Urinary bladder (tissue), 4 donors: ENCODE measurements at places on chromosomes 7 and 10. TPM values are rescaled to one million over a fixed set of nuclear protein-coding genes. Genes with fewer than 3 reads are reported as not detected.

The APBB1IP gene
- 4.1 TPM for total RNA-seq

The FRAT1 gene
- 1.2 TPM for total RNA-seq

The EBLN1 gene
- total RNA-seq, result not detected

The OAT gene
- total RNA-seq, result 183 TPM

DNA sequence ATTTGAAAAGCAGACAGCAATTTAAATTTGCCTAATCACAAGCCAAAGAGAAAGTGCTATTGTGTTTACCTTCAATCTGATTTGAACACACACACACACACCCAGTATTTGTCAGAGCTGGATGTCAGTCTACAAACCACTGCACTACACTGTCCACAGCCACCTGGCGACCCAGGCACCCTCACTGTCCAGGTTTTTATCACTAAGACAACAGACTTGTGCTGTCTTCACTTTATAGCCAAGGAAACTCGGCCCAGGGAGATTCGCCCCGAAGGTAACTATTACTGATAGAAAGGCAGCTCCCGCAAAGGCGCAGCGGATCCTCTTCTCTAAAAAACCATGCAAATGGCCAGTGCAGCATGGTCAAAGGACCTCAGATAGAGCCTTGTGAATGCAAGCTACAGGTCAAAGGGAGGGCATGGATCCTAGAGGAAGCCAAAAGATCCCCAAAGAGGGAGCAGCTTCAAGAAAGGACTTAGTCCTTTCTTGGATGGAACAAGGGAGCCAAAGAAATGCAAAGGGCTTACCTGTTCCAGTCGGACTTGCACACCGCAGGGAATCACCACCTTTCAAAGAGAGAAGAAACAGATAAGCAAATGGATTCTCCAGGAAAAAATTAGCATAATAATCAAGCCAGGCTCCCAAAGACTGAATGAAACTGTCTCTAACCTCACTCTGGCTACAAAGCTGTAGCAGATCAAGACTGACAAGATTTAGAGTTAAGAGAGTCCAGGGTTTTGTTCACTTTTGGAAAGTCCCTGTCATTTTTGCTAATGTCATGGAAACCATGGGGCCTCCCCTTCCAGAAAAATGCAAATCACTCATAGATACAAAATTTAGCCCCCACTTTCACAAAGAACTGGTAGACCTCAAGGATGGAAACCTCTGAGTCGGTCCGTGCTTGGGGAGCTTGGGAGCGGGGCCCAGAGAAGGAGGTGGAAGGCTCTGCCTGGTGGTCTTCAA is 101.1 kb downstream of the TNS3 start:
- no peak for DNase-seq

GRCh38 chr7:34307540-34307939 is 350.5 kb upstream of the NPSR1 start:
- no peak for DNase-seq

- no peak for DNase-seq
Measured at GRCh38 chr10:75572478-75572877, 141.1 kb downstream of the LRMDA start.

- no peak for DNase-seq
Measured at GRCh38 chr7:28755255-28755654, 202.9 kb downstream of the TRIL start.

- DNase-seq, result no peak
Measured at GRCh38 chr10:110350812-110351211, 46.1 kb upstream of the SMNDC1 start.

- DNase-seq, result no peak
Measured at GRCh38 chr7:22332461-22332870, 24.5 kb downstream of the RAPGEF5 start.

DNA sequence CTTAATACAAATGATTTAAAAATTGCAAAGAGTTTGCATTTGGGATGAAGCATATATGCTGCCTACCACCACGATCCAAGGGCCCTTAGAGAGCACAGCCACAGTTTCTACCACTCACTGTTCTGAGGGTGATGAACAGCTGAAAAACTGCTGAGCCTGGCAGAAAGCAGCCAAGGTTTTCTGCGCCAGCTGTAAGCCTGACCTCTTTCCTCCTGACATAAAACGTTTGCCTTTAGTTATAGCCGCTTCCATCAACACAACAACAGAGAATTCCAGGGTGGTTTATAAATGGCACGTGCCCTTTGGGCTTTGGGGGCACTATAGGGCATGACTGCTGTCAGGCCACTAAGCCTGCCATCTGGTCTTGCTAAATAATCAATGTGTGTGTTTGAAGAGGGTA is 222.8 kb downstream of the RELN start:
- no peak for DNase-seq

- no peak for DNase-seq
Measured at GRCh38 chr10:133094286-133094685, 6.6 kb downstream of the ADGRA1 start.

DNA sequence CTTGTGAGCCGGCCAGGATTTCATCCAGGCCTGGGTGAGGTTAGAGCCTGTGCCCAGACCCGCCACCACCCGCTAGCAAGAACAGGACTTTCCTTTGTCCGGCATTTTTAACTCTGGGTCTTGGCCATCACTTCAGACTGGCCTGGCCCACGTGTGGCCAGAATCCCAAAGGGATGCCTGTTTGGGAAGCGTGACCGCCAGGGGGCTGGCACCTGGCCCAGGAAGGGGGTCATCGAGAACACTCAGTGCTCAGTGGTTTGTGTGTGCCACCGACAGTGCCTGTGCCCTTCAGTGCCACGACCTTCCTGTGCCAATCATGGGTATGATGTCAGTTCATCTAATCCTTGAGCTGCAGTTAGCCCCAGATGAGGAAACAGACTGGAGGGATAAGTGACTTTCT is 85.0 kb downstream of the ZMIZ1 start:
- DNase-seq, result no peak

DNA sequence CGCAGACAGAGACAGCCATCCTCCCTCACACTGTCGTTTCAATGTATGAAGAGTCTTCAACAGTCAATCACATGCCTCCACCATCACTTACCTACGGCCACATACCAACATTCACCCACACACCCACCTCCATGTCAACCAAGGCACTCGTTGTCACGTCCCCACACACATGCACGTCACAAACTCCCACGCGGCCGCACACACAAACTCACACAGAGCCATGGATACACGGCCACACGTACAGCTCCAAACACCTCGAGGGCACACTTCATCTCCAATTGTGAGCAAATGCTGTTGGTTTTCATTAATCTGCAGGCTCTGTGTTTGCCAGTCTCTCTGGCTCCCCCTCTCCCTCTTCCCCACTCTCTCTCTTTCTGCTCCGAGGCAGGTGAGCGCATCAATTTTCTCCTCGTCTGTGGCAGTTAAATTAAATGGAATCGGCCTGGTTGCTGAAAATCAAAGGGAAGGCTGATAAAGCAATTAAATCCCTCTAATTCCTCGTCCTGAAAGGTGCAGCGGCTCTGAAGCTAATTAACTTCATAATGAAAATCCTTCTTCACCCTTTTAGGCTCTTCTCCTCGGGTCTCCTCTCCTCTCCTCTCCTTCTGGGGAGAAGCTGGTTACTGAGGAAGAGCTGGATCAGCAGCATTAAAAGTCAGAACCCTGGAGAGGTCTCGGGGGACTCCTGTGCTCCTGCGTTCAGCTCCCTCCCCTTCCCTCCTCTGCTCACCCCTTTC is 53.8 kb upstream of the SLF2 start:
- no peak for DNase-seq

DNA sequence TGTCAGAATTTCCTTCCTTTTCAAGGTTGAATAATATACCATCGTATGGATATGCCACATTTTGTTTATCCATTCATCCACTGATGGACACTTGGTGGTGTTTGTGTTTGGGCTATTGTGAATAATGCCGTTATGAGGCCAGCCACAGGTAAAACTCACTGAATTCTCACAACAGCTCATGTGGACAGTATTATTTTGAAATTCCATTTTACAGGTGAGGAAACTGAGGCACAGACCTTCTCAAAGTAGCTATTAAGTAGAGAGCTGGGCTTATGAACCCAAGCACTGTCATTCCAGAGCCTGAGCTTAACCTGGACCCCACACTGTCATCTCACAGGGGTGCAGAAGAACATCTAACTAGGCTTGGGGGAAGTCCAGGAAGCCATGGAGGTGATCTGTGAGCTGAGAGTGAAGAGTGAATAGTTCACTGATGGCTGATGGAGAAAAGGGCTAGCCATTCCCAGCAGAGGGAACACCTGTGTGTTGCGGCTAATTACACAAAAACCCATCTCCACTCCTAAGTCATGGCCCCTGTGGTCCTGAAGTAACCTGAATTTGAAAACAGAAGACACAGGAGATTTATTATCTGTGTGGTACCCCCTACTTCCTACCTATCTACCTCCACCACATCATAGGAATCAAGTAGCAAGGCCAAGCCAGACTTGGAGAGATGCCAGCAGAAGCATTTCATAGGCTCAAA is 8.7 kb downstream of the INMT start:
- no peak for DNase-seq

DNA sequence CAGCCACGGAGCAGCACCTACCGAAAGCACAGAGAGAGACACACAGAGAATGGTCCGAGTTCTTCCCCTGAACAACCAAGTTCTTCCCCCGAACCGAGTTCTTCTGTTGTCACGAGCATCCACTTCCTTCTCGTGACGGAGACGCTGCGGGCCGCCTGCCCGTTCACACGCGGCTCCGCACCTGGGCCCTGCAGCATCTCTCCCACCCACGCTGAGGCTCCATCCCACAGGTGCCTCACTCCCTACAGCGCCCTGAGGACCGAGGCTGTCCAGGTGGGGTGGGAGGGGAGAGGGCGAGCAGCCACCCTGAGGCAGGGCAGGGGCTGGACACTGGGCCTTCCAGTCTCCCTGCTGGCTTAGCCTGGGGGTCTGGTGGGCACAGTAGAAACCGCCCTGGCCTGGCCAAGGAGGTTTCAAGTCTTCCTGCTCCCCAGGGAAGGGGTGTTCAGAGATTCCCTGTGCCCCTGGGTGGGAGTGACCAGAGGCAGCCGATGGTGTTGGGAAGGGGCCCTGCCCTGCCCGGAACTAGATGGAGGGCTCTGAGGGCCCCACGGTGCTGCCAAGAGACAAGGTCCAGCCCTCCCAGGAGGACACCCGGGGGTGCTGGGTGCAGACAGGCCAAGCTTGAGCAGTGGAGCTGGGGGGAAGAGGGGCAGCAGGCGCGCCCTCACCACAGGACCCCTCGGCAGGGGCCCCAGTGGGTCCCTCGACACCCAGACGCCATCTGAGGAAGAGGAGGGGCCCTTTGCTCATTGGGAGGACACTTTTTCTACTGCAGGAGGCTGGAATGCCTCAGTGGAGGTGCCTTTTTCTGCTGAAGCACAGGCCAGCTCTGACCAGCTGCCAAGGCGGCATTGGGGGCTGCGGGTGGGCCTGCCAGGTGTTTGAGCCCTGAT is 5.2 kb upstream of the NKX6-2 start:
- DNase-seq, result no peak

DNA sequence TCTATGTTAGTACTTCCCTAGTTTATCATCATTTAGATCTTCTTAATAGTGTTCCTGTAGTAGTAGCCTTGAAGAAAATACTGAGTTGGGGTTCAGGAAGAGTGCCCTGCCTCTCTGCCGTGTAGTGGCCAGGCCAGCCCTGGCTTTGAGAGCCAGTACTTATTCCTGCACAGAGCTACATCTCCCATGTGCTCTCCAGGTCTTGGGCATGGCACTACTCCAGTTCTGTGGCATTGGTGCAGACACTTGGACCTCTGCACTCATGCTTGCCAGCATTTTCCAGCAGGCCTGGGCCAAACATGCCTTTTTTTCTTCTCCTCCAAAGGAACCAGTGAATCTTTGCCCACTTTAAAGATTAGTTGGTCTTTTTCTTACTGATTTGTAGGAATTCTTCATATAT is 5.3 kb downstream of the GNG11 start:
- no peak for DNase-seq
